ENCODE measurements at places on chromosomes 1 and 21.

DNA sequence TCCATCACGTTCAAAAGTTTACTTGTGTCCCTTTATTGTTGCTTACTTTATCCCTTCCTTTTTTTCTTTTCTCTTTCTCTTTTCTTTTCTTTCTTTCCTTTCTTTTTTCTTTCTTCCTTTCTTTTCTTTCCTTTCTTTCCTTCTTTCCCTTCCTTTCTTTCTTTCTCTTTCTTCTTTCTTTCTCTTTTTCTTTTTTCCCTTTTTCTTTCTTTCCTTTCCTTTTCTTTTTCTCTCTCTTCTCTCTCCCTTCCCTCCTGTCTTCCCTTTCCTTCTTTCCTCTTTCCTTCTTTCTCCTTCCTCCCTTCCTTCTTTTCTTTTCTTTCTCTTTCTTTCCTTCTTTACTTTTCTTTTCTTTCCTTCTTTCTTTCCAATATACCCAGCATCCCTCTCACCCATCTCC is 391.2 kb downstream of the DPYD start:
- DNase-seq, result no peak

GRCh38 chr1:172561252-172561651 is 28.3 kb downstream of the SUCO start:
- no peak for DNase-seq

- DNase-seq, result no peak
Measured at GRCh38 chr1:147409886-147410285, 131.4 kb upstream of the BCL9 start.

DNA sequence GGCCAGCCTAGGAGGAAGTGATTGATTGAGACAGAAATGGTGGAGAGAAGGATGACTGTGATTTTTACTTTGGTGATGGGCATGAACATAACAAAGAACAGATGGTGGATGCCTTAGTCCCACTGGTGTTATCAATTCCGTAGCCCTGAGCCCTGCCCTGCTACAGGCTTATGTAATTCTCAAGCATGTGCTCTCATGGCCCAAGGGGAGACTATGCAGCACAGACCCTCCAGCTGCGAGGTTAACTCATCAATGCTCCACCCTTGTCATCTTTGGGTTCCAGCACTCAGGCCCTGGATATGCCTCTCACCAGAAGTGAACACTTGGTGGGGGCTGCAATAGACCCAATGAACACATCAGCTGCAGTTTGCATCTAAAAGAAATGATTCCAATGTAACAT is 62.7 kb upstream of the LRRC8D start:
- DNase-seq, result no peak

DNA sequence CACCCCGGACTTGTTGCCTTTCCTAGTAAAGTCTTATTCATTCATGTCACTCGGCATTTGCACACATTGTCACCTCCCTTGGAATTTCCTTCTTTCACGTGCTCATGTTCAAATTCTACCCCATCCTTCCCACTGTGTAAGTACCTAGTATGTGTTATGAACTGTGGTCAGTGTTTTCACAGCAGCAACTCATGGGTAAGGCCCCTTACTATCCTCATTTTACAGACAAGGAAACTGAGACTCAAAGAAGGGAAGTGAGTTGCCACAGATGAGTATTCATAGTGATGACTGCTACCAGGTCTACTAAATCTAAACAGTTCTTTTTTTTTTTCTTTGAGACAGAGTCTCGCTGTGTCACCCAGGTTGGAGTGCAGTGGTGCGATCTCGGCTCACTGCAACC is 10.5 kb downstream of the CITED4 start:
- DNase-seq, result no peak

DNA sequence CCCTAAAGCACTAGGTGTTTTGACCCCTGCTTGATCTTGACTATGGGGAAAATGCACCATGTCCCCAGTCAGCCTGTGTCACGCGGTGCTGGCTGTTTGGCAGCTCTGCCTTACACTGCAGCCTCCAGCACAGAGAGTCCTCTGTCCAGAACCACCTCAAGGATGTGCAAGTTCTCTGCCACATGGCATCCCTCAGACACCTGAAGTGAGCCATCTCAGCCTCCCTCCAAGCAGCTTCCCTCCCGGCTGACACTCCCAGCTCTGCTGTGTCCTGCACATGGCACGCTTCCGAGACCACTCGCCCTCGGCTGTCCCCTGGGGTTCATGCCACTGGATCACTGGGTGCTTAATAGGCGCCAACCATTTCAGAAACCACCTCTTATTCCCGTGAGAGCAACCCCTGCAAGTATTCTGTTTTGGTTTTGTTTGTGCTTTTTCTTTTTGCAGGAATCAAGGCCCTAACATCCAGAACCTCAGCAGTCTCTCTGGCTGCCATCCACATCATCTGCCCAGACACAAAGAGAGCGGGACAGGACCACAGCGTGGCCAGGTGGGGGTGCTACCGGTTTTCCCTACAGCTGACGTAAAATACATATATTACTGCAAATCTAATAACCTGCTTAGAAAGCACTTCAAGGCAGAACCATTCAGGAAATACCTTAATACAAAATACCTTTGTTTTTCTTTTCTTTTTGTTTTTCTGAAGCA is 45.7 kb downstream of the CAPZB start:
- peak; percentile 76 for DNase-seq

GRCh38 chr1:194931166-194931565 is 1677.1 kb downstream of the KCNT2 start:
- peak; percentile 4 for DNase-seq

DNA sequence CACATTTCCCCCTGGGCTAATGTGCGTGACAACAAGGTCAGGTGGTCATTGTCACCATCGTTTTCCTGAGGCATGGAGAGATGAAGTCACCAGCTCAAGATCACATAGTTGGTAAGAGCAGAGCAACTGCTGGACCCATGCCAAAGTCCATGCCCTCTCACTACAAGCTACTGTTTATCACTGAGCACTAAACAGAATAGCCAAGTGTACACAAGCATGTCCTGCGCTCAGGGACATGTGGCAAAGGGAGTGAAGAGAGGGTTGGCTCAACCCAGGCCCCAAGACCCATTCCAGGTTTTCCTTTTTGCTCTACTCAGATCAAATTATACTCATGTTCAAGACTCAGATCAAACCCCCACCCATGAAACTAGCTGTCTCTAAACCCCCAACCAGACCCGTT is 20.8 kb downstream of the LRRC52 start:
- no peak for DNase-seq

GRCh38 chr21:20698585-20698984 is 299.6 kb upstream of the NCAM2 start:
- no peak for DNase-seq

DNA sequence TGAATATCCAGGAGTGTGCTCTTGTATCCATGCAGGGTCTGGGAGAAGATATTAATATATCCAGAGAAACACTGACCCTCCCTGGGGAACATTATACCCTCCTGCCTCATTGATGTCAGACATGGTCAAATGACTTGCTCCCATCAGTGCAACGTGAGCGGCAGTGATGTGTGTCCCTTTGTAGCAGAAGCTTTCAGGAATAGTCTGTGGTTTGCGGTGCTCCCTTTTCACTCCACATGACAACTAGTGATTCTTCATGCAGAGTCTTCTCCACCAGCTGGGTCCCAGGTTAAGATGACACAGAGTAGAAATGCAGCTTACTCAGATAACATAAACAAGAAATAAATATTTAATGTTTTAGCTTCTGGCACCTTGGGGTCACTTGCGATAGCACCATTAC is 31.9 kb upstream of the LYPD8 start:
- no peak for DNase-seq

DNA sequence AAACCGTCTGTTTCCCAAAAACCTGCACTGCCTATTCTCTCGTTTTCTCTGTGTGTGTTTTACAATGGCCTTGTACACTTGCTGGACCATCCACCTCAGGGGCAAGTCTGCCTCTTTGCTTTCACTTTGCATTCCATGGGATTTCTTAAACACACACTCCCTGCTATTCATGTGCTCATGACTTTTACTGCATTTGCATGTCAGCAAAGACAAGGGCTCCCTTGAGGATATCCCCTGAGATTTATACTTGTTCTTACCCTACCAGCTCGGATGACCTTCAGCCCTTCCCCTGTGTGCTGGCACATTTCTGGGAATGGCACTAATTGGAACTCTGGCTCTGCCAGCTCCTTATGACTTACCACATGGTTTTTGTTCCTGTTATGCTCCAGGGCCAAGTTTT is 386.9 kb downstream of the AMY1C start:
- no peak for DNase-seq

DNA sequence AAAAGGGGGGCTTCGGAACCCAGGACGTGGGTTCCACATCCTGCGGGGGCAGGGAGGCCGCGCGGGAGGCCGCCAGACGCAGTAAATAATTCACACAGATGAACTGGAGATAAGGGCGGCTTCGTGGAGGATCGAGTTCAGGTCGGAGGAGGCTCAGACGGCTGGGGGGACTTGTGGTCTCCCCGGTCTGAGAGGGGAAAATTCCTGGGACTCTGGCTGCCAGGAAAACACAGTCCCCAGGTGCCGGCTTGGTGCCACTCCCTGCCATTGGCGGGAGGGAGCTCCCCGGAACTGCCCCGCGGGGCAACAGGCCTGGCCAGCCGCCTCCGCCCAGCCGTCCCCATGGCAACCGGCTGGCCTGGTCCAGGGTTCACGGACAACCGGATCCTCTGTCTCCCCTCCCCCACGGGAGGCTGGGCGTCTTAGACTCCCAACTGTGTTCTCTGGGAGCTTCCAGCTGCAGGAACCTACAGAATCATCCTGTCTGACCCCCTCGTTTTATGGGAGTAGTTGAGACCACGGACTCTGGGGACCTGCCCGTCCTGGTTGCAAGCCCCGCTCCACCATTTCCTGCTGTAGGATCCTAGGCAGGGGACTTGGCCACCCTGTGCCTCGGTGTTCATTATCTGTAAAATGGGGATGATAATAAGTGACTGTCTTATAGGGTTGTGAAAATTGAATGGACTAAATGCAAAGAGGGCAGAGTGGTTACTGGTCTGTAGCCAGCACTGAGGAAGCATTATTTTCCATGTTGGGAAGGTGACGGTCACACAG is 9.6 kb downstream of the CAMK2N1 start:
- DNase-seq, result peak; percentile 73

DNA sequence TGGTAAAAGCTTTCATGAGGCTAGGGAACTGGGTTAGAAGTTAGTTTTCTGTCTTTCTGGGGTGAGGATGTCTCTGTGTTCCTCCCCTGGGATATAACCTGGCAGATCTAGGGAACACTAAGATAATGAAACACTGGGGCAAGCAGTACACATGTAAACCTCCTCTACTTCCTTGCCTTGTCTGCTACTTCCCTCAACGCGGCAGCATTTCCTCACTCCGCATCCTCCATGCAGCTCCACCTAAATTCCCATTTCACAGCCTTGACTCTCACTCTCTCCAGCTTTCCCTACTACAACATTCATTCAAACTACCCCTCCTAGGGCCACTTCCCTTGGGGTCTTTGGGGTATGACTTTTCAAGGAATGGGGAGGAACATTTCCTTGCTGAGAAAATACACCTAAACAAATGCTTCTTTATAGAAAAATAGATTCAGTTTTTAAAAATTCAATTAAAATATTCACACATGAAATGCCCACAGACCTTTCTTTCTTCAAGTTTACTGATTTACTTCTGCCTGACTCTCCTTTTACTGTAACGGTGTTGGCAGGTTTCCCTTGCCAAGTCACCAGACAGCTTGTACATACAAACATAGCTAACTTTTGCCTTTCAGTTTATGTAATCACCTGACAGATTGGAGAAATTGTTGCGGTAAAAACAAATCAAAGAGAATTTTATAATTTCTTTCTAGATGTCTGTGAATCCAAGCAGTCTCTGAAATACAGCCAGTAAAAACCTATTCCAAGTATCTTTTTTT is 90.1 kb downstream of the TNFSF18 start:
- no peak for DNase-seq

DNA sequence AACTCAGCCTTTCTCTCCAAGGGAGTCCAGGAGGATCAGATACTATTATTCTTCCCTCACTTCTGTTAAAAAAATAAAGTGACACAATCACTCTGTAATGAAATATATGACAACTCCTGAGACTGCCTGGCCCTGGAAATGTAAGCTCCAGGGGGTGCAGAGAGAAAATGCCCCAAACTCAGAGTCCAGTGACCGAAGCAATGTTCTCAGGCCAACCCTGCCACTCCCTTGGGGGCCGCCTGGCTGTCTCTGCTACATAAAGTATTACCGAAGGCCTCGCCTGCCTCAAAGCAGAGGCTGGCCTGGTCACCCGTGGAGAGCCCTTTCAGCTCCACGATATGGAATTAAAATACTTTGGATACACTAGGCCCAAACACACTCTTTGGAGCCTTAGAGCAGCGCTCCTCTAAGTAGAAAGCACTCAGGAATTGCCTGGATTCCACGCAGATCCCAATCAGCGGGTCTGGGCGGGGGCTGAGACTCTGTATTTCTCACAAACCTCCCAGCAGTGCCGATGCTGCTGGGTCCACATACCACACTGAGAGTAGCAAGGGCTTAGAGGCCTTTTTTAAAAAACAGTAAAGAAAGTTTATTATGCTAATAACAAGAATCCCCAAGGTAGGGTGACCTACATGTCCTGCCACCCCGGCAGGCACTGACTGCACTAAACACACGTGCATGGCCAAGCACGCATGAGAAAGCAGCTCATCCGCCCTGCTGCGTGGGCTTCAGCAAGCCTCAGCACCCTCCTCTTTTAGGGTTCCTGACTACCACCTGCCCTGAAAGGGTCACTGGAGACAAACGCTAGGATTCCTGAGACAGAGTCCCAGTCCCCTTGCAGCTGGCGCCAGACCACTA is 31.1 kb downstream of the TMCO4 start:
- no peak for DNase-seq

DNA sequence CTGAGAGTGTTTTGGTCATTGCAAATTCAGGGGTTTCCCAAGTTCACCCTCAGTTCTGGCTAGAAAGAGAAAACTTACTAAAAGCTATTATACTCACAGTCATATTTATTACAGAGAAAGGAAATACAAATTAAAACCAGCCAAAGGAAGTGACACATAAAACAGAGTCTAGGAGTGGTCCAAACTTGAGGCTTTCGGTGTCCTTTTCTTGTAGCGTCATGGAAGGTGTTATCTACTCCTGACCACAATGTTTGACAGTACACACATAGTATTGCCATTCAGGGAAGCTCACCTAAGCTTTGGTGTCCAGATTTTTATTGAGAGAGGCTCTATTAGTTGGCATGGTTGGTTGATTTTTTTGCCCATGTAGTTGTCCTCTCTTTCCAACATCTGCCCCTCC is 59.0 kb downstream of the SLC35A3 start:
- no peak for DNase-seq

DNA sequence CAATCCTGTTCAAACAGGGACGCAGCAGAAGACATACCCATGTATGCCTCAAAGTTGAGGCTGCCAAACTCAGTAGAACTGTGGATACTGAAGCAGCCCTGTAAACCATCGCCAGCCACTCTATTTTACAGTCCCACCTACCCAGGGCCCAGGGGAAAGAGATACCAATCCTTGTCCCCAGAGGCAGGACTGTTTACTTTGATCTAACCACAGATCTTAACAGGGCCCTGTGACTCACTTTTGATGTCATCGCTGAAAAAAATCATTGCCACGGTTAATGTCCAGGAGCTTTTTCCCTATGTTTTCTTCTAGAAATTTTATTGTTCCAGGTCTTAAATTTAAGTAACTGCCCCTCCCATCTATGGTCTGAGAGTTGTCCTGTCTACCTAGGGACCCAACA is 538.4 kb upstream of the NCAM2 start:
- DNase-seq, result no peak

Data from Ammon's horn (tissue), 1 donor.